Islet precursor cell (in vitro differentiated cells): ENCODE measurements at places on chromosomes 12 and 14.

GRCh38 chr12:6222078-6222654 is 22.0 kb downstream of the CD9 start:
- no peak for DNase-seq

GRCh38 chr12:42780671-42781070 is 191.1 kb upstream of the PRICKLE1 start:
- no peak for DNase-seq

DNA sequence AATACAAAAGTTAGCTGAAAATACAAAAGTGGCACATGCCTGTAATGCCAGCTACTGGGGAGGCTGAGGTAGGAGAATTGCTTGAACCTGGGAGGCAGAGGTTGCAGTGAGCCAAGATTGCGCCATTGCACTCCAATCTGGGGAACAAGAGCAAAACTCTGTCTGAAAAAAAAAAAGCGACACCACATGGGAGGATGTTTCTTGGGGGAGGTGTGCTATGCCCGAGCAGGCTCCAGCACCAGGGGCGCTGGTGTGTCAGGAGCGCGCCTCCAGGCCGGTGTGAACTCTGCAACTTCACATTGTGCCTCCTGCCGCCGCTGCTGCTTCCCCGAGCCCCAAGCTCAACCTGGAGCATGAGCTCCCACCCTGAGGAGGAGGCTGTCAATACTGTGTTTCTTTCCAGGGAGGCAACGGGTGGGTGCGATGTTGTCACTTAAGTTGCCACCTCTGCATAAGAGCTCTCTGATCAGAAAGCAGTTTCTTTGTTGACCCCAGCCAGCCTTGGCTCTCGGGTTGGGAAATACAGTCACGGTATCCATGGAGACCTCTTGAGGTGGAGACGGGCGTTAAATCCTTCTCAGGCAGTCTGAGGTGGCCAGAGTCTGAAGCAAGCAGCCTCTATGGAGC is 18.9 kb downstream of the DEGS2 start:
- DNase-seq = peak; percentile 80

- no peak for DNase-seq
Measured at GRCh38 chr14:72254937-72255472, 322.8 kb downstream of the RGS6 start.

- DNase-seq = no peak
Measured at GRCh38 chr12:3140284-3140683, 63.1 kb downstream of the TSPAN9 start.

GRCh38 chr14:50910495-50911420 is 33.5 kb downstream of the PYGL start:
- DNase-seq = peak; percentile 93

DNA sequence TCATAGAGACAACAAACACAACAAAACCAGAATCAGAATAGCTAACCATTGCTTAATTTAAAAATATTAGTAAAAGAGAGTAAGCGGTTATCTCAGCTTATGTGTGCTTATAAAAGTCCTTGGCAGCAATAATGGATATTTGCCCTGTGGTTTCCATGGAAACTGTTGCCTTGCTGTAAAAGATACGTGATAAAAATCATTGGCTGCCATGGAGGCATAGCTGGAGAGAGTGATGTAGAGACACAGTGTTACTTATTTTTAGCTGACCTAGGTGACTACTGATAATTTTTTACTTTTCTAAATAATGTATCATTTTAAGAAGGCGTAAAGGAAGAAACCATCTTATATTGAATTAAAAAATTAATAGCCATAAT is 92.9 kb downstream of the ERC1 start:
- DNase-seq = no peak

DNA sequence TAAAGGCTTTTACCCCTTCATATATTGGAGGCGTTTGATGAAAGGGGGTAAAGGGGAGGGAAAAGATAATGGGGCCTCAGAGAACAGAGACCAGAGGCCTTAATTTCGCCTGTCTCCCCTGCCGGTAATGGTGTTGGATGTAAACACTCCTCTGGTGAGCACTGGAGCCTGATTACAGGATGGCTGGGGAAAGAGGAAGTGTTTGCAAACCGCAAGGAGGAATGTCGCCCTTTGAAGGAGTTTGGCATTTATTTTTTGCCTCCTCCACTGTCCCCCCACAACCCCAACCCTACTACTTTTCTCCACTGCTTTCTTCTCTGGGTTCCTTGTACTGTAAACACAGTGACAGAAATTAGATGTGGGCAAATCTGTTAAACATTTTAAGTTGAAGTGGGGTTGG is 211.9 kb upstream of the TBX3 start:
- DNase-seq = peak; percentile 84

DNA sequence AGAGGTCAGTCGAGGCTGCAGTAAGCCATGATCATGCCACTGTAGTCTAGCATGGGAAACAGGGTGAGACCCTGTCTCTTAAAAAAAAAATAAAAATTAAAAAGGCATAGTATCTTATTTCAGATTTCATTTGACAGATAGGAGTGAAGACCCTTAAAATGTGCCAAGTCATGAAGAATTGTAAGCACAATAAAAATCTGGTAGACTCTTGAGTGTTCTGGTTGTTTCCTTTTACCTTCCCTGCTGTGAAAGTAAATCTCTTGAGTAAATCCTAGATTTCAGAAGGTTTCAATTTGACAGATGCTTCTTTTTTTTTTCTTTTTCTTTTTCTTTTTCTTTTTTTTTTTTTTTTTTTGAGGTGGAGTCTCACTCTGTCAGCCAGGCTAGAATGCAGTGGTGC is 109.0 kb downstream of the ESR2 start:
- DNase-seq = no peak

- DNase-seq = no peak
Measured at GRCh38 chr14:32375663-32376062, 46.6 kb downstream of the AKAP6 start.

GRCh38 chr12:64243809-64244208 is 21.7 kb upstream of the KICS2 start:
- DNase-seq = no peak

DNA sequence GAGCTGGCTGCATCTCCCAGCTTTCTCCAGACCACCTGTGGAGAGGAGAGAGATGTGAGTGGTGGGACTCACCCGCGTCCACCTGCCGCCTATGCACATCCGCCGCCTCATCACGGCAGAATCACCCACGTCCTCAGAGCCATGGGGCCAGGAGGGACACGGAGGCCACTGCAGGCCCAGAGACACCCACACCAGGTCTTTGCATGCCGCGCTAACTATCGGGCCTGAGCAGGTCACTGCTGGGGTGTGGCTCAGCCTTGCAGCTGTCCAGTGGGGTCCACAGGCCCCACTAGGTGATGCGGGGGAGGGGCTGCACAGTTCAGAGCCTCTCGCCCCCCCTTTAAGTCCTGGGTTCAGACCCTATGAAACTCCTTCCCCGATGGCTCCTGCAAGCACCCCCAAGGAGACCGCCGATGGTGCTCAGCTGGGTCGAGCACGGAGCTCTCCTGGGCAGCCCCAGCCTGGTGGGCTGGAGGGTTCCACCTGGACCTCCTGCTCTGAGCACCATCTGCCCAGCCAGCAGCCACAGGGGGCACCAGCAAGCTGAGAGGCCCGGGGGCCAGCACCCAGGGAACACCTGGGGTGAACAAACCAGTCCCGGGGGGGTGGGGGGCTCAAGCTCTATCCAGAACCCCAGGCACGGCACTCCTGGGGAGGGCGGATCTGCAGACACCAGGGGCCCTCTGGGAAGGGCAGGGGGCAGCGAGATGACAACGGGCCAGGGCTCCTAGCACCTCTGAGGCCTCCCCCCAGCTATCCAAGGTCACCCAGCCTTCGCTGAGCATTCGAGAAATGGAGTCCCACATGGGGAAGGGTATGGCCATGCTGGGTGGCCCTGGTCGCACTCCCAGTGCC is 34.3 kb downstream of the CCNK start:
- peak; percentile 53 for DNase-seq

DNA sequence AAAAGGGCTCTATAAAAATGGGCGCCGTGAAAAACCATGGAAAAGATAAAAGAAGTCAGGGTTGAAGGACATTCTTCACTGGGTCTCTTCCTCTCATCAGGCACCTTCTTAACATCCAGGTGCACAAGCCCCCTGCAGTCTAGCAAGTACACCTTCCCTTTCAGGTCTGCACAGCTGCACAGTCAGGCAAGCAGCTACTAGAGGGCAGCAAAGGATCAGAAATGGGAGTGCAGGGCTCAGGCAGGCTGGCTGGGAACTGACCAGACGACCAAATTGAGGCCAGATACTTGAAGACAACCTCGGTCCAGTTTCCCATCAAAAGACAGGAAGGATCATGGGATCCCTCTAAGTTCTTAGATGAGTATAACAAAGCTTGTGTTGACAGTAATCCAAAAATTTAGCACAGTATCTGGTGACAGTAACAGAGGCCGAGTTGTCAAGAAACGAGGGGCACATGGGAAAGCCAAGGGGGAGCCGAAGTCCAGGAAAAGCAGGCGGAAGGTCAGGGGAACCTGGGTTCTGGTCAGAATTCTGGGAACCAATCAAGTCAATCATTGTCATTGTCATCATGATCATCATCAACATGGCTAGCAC is 10.1 kb upstream of the GRIP1 start:
- peak; percentile 96 for DNase-seq

GRCh38 chr14:80545935-80546854 is 334.9 kb upstream of the DIO2 start:
- no peak for DNase-seq

- no peak for DNase-seq
Measured at GRCh38 chr12:25992026-25992782, 33.7 kb downstream of the RASSF8 start.
